ENCODE measurements at places on chromosomes 7 and 10. TPM values are rescaled to one million over a fixed set of nuclear protein-coding genes. Genes with fewer than 3 reads are reported as not detected.
A peak's percentile ranks its signal among the peaks of the same experiment; 100 is the strongest.

GRCh38 chr7:128304212-128304611 lies 39.5 kb downstream of the RBM28 start:
- no peak for DNase-seq

PHYHIPL gene
- not detected for total RNA-seq

GRCh38 chr7:101740981-101741725 lies 76.3 kb upstream of the CUX1 start:
- DNase-seq: no peak

DNA sequence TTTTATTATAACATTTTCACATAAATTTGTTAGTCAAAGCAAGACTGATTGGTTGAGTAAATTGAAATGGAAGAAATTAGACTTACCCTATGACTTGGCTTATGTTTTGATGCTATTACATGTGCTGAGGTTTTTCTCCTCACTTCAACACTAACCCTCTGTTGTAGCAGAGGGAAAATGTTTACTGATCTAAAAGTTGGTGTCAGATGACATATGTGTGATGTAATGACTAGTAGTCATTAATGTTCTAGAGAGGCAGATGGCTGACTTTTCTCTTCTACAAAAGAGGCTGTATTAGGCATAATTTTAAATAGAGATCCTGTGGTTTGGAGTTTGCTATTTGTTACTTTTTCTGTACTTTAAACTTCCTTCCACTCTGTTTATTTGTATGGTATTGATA lies 266.0 kb downstream of the BBS9 start:
- DNase-seq: no peak

DNA sequence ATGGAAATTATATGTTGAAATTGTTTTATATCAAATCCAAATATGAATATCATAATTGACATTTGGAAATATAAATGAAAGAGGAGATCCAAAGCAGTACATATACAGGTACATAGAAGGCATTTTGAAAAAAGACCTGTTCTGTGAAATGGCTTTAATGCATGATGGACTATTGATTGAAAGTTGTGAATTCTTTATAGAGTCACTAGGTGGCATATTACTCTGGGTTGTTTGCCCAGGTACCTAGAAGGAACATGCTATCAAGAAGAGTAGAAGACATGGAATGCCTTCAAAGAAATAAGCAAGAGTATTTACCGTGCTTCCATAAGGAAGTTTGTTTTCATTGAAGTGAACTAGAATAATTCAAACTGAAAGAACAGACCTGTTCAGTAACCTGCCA lies 160.0 kb upstream of the ANK3 start:
- peak; percentile 28 for DNase-seq

DNA sequence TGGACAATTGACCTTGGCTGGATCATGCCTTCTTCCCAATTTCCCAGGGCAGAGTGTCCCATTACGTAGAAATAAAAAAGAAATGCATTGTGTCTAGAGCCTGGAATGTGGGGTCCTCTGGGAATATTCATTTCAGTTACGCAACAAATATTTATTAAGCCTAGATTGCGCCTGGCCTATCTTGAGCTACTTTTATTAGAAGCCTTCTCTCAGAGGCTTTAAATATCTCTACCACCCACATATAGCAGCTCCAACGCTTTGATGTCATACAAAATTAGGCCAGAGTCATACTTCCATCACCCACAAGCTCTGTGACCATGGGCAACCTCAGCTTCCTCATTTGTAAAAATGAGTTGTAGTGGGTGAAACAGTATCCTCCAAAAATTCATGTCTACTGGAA lies 24.9 kb upstream of the CARD11 start:
- no peak for DNase-seq

DNA sequence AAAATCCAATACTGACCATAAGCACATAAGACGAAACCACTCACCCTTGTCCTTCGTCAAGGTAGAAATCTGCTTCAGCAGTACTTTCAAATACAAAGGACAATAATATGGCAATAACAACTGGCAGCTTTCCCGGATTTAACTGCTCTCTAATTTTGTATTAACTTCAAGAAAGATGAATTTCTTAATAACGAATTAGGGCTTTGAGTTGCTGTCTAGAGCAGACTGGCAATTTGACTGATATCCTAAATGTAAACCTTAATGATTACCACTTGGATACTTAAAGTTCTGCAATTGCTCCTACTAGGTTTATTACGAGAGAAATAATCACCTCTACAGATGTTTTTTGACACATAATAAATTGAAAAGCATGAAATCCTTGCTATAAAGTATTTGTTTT lies 418.7 kb downstream of the MAGI2 start:
- no peak for DNase-seq

DNA sequence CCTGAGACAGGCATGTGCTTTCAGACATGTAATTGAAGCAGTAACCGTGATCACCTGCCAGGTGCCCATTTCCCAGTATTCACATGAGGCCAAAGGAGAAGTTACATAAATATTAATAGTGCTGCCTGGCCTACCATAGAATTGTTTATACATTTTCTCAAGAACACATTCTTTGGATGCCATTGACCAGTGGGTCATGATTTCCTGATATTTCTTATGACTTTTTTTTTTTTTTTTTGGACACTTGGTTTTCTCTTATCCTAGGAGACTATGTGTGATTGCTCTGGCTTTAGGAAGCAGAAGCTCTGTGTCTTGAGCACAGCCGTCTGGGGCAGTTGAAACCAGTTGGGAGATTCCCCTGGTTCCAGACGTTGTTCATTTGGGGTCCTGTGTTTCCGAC lies 143.9 kb upstream of the NPS start:
- DNase-seq: no peak

LLCFC1 gene
- not detected for total RNA-seq

DNA sequence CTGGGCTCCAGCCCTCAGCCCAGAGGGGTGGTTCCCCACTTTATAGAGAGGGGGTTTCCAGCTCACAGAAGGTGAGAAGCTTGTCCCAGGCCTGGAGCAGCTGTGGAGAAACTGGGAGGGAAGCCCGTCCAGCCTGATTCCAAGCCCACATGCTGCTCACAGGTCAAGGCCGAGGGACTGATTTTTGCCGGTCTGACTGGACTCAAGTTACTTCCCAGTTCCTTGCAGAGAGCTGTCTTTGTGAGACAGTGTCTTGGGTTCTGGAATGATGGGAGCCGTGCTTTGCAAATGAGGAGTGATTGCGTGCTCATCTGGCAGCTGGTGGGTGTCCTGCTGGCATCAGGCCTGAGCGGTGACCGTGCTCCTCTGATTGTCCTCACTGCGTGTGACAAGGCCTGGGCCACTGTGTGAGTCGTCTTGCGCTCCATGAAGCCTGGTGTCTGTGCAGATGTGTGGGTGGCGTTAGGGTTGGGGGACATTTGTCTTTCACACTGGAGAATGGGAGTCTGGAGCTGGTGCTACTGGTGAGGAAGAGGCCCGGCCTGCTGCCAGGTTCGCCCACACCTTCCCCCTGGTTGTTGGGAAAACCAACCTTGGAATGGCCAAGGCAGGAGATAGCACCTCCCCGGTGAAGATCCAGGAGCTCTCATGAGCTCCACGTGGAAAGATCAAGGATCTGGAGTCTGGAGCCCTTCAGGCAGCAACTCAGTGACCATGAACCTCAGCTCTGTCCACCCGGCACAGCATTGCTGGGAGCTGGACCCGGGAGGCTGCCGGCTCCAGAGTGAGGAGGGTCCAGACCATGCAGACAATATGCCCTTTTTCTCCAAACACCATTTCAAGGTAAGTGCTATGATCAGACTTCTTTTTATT lies 129.6 kb downstream of the SMURF1 start:
- DNase-seq: no peak

GRCh38 chr10:95767884-95768556 lies 12.1 kb downstream of the ENTPD1 start:
- no peak for DNase-seq

- peak; percentile 2 for DNase-seq
Measured at GRCh38 chr7:4074994-4075393, 607.1 kb upstream of the FOXK1 start.

GALNT17 gene
- not detected for total RNA-seq

MSMB gene
- not detected for total RNA-seq

SNCG gene
- total RNA-seq: 61.1 TPM

DNA sequence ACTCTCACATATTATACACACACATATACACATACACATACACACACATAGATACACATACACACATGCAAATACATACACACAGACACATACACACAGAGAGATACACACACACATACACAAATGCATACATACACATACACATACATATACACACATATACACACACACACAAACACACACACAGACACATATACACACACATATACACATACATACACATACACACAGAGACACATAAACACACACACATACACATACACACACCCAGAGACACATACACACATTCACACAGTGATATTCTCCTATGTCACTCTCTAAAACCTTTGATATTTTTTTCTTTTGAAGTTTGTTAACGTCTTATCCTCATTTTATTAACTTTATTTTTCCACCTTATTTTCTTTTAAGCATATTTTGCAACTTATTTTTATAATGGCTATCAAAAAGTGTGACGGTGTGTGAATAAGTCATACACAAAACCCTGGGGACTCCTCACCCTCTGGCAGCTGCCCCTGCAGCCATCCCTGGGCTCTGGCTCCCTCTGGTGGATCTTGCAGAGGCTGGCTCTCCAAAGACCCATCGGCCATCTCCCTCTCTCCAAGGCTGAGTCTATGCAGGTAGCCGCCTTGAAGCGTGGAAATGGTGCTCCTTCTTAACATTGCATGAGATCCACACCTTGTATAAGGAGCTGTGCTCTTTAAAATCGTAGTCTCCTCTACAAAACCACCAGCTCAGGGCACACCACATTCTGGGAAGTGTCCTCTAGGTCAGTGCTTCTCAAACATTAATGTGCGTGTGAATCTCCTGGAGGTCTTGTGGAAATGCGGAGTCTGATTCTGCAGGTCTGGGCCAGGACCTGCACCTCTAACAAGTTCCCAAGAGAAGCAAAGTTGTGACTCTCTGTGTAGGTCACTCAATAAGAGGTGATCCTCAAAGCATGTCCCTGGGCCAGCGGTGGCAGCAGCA lies 4.1 kb upstream of the C10orf120 start:
- DNase-seq: peak; percentile 47

PROSER2 gene
- total RNA-seq: 46.2 TPM

DKK1 gene
- 315 TPM for total RNA-seq

NKX2-3 gene
- not detected for total RNA-seq

GRCh38 chr7:12642508-12642907 lies 44.9 kb upstream of the ARL4A start:
- no peak for DNase-seq

LIPM gene
- total RNA-seq: not detected

DNA sequence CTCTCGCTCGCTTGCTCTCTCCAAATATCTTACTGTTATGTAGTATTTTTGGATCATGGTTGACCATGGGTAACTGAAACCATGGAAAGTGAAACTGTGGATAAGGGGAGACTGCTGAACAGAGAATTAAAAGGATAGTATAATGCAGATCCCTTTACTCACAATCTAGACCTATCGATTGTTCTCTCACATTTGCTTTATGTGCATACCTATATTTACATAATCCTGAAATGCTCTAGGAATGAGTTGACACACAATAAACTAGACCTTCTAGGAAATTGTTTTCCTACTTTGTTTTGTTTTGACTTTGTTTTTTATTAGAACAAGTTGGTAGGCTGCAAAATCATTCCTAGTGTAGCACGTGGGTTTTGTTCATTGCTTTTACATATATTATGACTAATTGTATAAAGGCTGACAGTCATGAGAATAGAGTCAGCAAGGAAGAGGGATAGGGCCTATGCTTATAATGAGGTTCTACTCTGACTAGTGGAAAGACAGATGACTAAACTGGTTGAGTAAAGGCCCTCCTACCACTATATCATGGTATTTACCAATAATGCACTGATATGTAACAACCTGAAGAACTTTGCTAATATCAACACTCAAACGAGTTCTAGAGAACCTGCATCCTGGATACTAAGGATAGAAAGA lies 175.3 kb upstream of the TARP start:
- DNase-seq: no peak

GARIN1A gene
- total RNA-seq: 0.49 TPM

AGAP5 gene
- 7.5 TPM for total RNA-seq

FGFBP3 gene
- total RNA-seq: 1.2 TPM

AMZ1 gene
- total RNA-seq: not detected

- no peak for DNase-seq
Measured at GRCh38 chr7:104838537-104839299, 175.3 kb upstream of the KMT2E start.

DNA sequence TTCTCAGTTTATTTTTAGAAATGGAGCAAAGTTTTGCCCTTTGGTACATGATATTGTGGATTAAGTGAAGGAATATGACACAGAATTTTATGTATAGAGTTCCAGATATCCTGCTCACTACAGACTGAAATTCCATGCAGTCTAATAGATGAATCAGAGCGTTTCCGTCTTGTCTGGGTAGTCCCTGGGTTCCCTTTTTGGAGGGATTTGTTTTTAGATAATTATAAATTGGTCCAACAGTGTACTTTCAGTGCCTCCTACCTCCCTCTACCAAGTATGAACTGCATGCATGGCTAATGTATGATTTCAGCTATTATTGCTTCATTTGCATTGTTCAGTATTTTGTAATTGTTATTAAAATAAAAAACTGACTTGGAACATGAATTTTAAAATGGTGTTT lies 74.4 kb downstream of the SEPTIN7 start:
- no peak for DNase-seq

DNA sequence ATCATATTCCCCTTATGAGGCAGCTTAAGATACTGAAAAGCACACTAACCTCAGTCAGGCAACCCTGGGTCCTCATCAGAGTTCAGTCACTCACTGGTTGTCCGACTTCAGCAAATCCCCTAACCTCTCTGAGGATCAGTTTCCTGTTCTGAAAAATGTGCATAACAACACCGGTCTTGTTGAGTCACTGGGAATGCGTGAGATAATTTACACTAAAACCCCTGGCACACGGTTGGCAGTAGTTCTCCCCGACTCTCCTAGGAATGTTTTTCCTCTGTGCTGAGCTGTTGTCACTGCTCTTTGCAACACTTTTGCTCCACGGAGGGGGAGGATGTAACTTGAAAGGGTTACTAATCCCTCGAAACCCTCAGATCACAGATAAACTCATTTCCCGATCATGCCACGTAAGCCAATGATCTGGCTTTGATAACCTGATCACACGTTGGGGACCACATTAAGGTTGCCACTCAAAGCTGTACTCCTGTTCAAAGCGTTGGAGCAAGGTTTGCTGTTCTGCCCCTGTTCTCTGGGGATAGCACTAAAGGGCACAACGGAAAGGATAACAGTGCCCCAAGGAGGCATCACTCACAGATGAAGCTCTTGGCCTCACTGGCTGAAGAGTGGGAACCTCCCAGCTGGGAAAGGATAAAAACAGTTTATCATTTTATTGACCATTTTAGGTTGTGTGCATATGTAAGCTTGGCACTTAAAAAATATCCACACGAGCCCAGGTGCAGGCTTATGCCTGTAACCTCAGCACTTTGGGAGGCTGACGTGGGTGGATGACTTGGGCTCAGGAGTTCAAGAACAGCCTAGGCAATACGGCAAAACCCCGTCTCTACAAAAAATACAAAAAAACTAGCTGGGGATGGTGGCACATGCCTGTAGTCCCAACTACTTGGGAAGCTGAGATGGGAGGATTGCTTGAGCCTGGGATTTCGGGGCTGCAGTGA lies 5.0 kb upstream of the RBM17 start:
- no peak for DNase-seq

- no peak for DNase-seq
Measured at GRCh38 chr10:1187855-1188557, 131.8 kb downstream of the WDR37 start.

Data from HCT116 (cell line).